ENCODE measurements at places on chromosomes 2 and 18.

GRCh38 chr18:25443776-25444175, 91.8 kb upstream of the ZNF521 start:
- DNase-seq: no peak

DNA sequence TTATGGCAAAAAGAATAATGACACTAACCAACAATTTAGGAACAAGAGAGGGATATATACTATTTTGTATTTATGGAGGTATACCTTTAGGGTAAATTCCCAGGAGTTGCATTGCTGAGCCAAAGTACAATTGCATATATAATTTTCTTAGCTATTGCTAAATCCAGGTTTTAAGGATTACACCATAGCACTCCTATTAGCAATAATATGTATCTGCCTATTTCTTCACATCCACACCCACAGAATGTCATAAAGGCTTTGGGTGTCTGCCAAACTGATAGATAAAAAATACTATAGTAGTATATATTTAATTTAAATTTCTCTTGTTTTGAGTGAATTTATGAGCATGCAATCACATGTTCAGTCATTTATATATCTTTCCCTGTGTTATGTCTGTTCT, 11.5 kb upstream of the SERPINB13 start:
- no peak for DNase-seq

DNA sequence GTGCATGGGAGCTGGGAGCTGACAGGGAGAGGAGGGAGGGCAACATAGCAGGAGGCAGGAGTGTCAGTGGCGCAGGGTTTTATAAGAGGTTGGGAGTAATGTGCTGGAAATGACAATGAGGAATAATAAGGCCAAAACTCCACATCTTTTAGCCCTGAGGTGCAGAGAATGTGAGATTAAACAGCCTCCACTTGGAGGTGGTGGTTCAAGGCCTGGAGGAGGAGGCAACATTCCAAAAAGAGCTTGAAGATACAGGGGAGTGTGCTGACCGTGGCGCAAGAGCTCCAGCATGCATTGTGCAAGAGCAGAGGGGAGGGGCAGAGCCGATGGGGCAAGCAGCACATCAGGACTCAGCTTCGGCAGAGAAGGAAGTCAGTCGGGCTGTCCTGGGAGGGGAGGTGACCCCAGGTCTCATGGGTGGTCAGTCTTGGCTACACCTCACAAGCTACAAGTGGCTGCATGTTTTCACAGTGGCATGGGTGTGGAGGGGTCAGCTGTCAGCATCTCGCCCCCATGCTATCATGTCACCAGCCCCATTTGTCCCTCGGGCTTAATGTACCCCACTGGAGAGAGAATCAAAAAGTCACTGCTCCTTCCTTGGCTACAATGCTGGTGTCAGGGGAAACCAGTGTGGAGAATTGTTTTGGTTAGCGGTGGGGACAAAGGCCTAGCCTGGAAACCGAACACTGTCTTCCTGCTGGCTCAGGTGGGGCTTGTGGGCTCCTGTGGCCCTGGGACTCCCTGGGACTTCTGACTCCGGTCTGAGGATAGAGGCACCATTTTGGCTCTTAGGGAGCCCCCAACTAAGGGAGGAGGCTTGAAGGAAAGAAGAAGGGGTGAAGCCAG, 208.0 kb downstream of the ZFP36L2 start:
- DNase-seq: peak; percentile 93

GRCh38 chr2:124088616-124089015, 63.5 kb downstream of the CNTNAP5 start:
- no peak for DNase-seq

- DNase-seq: peak; percentile 9
Observed at GRCh38 chr2:26086155-26086637, 52.3 kb downstream of the RAB10 start.

All from GM03348 (cell line).